ENCODE measurements at places on chromosomes 12 and 14. TPM values are rescaled to one million over a fixed set of nuclear protein-coding genes. Genes with fewer than 3 reads are reported as not detected.

Gene CIT
- total RNA-seq, result 52.1 TPM

- peak overlapping the region; percentile 49 for H3K27ac ChIP-seq
- peak overlapping the region; percentile 16 for H3K4me3 ChIP-seq
- H3K36me3 ChIP-seq, result no peaks in the 10 kb centered on the region
- H3K4me1 ChIP-seq, result peaks cover 36% of the 10 kb centered on the region
- DNase-seq, result peak; percentile 39
These were observed 19.7 kb downstream of the PLEKHG3 start for GRCh38 chr14:64723691-64724577.

Gene CPSF2
- 81.7 TPM for total RNA-seq

GRCh38 chr12:33588725-33589405, 149.2 kb upstream of the SYT10 start:
- DNase-seq, result no peak
- H3K4me3 ChIP-seq, result no peak overlapping the region
- H3K27ac ChIP-seq, result no peak overlapping the region
- no peaks in the 10 kb centered on the region for H3K27me3 ChIP-seq
- H3K36me3 ChIP-seq, result no peaks in the 10 kb centered on the region

Gene RNASE2
- total RNA-seq, result not detected

GRCh38 chr12:52534482-52534881, 14.3 kb upstream of the KRT5 start:
- no peak overlapping the region for H3K27ac ChIP-seq
- H3K36me3 ChIP-seq, result no peaks in the 10 kb centered on the region

DNA sequence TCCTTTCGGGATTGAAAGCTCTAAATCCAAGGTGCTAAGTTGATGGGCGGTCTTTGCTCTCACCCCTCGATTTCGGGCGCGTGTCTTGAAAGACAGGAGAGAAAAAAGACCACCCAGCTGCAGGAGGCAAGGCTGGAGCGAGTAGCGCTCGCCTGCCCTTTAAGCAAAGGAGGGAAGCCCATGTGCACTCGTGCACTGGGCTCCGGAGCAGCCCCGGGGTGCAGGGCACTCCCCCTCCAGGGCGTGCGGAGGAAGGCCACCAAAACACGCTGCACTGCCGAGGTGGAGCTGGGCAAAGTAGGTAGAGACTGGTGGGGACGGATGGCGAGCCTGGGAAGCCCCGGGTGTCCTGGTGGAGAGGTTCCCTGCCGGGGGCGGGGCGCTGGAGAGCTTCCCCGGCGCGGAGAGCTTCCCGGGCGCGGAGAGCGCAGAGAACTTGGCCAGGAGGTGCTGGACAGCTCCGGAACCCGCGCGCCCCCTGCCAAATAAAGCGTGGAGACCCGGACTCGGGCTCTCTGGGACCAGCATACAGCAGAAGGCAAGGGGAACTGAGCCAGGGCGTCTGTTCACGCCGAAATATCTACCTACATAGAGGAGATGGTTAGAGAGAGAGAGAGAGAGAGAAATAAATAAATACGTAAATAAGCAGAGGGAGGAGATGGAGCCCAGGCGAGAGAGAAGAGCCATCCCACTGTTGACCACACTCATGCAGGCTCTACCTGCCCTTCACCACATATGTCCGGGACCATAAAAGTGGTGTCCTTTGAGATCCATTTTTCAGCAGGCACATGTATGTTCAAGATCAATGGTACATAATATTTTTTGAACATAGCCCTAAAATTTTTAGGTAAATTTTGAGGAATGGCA, 662 bp upstream of the NELL2 start:
- peak; percentile 64 for DNase-seq
- H3K27me3 ChIP-seq, result peaks cover 21% of the 10 kb centered on the region
- H3K4me1 ChIP-seq, result peaks cover 31% of the 10 kb centered on the region
- peaks cover 8% of the 10 kb centered on the region for H3K36me3 ChIP-seq
- no peak overlapping the region for H3K27ac ChIP-seq
- peak overlapping the region; percentile 99 for H3K4me3 ChIP-seq

Gene LMNTD1
- total RNA-seq, result not detected

DNA sequence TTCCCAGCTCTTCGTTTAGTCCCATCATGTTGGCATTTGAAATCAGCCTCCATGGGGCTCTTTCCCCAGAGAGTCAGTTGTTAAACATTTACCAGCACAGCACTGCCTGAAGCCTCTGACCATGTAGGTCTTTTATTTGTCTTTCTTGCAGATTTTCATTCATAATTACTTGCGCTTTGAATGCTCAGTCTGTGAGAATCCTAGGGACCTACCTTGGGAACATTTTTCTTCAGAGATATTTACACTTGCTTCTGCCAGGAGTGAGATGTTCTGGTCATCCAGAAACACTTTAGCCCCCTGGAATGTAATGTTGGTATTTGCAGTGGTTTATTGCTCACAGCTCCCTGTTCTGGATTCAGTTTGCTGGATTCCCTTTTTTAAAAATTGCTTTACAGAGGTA, 41.7 kb downstream of the RPH3A start:
- no peaks in the 10 kb centered on the region for H3K36me3 ChIP-seq
- DNase-seq, result no peak
- H3K27ac ChIP-seq, result no peak overlapping the region
- H3K4me1 ChIP-seq, result no peaks in the 10 kb centered on the region
- H3K4me3 ChIP-seq, result no peak overlapping the region
- peaks cover 18% of the 10 kb centered on the region for H3K27me3 ChIP-seq

GRCh38 chr14:96629082-96629481, 126.9 kb downstream of the PAPOLA start:
- H3K4me3 ChIP-seq, result no peak overlapping the region
- H3K36me3 ChIP-seq, result no peaks in the 10 kb centered on the region
- H3K27ac ChIP-seq, result no peak overlapping the region
- peaks cover 7% of the 10 kb centered on the region for H3K27me3 ChIP-seq
- DNase-seq, result no peak
- no peaks in the 10 kb centered on the region for H3K4me1 ChIP-seq

Gene APOLD1
- total RNA-seq, result 10.4 TPM

Gene GYS2
- total RNA-seq, result not detected

Gene NEMF
- 68.8 TPM for total RNA-seq

Gene KRT6C
- total RNA-seq, result not detected

- no peak overlapping the region for H3K4me3 ChIP-seq
- no peak for DNase-seq
- H3K27me3 ChIP-seq, result no peaks in the 10 kb centered on the region
- no peak overlapping the region for H3K27ac ChIP-seq
These were observed 23.5 kb downstream of the SSH1 start for GRCh38 chr12:108833757-108834472.

GRCh38 chr14:51370758-51371386, 130.8 kb downstream of the TMX1 start:
- DNase-seq, result no peak
- H3K4me1 ChIP-seq, result no peaks in the 10 kb centered on the region
- H3K36me3 ChIP-seq, result no peaks in the 10 kb centered on the region
- no peaks in the 10 kb centered on the region for H3K27me3 ChIP-seq

Gene OR6C76
- not detected for total RNA-seq

DNA sequence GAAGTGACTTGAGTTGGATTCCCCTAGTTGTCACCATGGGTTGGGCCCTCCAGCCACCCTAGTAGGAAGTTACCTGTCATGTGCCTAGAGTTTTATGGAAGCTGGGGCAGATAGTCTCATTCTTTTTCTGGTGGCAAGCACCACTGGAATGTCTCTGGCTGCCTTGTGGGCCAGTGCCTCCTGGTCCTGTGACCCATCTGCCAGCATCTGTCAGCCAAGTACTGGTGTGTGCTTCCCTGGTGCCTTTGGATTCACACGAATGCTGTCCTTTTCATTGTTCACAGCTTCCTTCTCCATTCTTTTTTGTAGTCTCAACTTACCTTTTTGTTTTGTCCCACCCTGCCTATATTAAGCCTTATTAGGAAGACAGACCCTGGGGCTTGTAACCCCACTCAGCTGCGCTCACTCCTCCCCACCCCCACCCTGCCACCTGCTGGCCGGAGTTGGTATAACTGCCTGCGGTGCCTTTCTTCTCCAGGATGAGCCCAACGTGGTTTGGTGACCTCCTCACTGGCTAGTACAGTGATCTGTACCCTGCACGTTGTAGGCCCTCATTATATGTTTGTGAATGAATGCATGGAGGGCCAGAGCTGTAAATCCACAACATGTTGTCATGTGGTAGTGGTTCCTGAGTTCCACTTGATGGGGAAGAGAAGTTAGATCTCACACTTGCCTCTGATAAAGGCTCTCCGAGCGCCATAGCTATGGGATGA, 125.7 kb downstream of the TSPAN9 start:
- no peaks in the 10 kb centered on the region for H3K36me3 ChIP-seq
- DNase-seq, result peak; percentile 55
- H3K4me1 ChIP-seq, result peaks cover 14% of the 10 kb centered on the region
- no peak overlapping the region for H3K4me3 ChIP-seq

Gene KRT79
- total RNA-seq, result 0.26 TPM

Gene IGF1
- 0.79 TPM for total RNA-seq

DNA sequence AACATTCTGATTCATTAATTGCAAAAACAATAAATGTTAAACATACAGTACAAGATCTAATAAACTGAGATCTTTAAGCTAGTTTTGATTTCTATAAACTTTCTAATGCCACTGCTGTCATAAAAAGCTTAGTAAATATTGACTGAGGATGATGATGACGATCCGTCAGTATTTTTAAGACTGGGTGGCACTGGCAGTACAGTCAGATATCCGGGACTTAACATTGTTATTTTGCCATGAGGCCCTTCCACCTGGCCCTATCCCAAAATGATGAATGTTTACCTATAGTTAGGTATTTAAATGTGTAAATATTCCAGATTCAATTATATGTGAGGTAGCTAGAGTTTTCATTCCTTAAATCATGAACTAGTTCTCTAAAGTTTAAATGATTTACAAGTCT, 158.5 kb downstream of the FOXA1 start:
- H3K4me1 ChIP-seq, result no peaks in the 10 kb centered on the region
- no peak overlapping the region for H3K27ac ChIP-seq
- no peak for DNase-seq
- no peaks in the 10 kb centered on the region for H3K27me3 ChIP-seq

DNA sequence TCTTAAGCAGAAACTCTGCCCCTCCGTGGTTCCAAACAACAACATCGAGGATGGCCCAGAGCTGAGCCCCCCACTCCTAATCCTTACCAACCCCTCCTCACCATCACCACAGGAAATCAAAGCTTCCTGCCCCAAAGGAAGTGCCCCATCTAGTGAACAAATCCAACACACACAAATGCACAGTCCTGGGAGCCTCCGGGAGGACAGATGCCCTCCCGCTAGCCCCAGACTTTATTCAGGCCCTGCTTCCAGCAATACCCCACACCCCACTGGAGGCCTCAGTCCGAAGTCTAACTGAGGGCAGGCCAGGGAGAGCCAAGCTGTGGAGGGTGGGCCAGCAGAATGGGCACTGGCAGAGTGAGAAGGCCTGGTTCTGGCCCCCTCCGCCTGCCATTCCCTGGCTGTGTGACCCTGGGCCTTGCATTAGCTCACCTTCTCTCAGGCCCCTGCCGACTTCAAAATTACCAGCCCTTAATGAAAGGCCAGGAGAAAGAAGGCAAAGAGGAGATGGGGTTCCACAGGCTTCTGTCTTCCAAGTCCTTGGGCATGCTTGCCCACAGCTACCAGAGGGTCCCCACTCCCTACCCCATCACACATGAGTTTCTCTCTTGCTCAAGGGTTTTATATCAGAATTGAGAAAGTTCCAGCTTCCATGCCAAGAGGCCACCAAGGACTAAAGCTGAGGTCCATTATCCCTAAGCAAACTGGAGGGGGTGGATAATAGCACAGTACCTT, 2.3 kb downstream of the HDAC7 start:
- peak overlapping the region; percentile 95 for H3K27ac ChIP-seq
- H3K4me1 ChIP-seq, result peaks cover 78% of the 10 kb centered on the region
- peaks cover 25% of the 10 kb centered on the region for H3K36me3 ChIP-seq
- peak overlapping the region; percentile 88 for H3K4me3 ChIP-seq
- no peak for DNase-seq
- H3K27me3 ChIP-seq, result no peaks in the 10 kb centered on the region

- no peak for DNase-seq
- no peaks in the 10 kb centered on the region for H3K36me3 ChIP-seq
- no peak overlapping the region for H3K27ac ChIP-seq
- no peaks in the 10 kb centered on the region for H3K4me1 ChIP-seq
- no peak overlapping the region for H3K4me3 ChIP-seq
- H3K27me3 ChIP-seq, result no peaks in the 10 kb centered on the region
These were observed 141.5 kb upstream of the RFLNA start for GRCh38 chr12:124153392-124153791.

GRCh38 chr12:2794191-2794735, 507 bp upstream of the FKBP4 start:
- H3K27ac ChIP-seq, result no peak overlapping the region
- peaks cover 19% of the 10 kb centered on the region for H3K36me3 ChIP-seq
- H3K4me3 ChIP-seq, result peak overlapping the region; percentile 78
- peak; percentile 32 for DNase-seq
- peaks cover 37% of the 10 kb centered on the region for H3K4me1 ChIP-seq

Gene DBX2
- not detected for total RNA-seq

Measured in activated T-cell treated with anti-CD3 and anti-CD28 coated beads, Interleukin-2, amount 50 U/mL, for 72 hours (primary cell).